ENCODE measurements at places on chromosomes 4 and X. TPM values are rescaled to one million over a fixed set of nuclear protein-coding genes. Genes with fewer than 3 reads are reported as not detected.

DNA sequence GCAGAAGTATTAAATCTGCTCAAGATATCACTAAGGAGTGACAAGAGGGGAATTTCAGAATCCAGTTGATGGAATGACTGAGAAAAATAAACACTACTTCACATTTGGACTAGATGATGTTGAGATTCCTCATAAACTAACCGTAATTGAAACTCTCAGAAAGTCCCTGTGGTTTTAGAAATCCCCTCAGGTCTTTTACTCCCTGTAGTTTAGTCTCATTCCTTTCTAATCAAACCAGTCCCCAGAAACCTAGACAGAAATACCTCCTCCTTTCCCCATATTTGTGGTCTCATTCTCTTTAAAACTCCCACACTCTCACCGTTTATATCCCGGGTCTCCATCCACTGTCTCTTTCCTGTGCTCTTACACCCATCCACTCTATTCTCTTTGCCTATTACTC is 15.0 kb upstream of the TLR1 start:
- DNase-seq = no peak

GRCh38 chr4:25552580-25553271 is 102.9 kb upstream of the SLC34A2 start:
- no peak for DNase-seq

DNA sequence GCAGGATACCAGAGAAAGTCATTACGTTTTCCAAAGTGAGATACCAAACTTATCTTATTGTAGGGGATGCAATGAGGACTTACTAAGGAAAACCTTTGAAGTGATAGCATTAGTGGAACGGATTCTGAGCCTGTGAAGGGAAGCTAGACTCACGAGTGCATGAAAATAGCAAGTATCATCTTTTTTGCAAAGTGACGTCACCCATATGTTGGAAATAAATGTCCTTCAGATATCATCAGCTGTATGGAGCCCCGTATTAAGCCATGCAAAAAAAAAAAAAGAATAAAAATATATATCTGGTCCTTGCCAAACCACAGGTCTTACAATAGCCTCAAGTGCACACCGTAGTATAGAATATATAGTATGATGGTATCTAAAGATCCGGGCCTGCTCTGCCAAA is 46.8 kb upstream of the ITM2A start:
- no peak for DNase-seq

DNA sequence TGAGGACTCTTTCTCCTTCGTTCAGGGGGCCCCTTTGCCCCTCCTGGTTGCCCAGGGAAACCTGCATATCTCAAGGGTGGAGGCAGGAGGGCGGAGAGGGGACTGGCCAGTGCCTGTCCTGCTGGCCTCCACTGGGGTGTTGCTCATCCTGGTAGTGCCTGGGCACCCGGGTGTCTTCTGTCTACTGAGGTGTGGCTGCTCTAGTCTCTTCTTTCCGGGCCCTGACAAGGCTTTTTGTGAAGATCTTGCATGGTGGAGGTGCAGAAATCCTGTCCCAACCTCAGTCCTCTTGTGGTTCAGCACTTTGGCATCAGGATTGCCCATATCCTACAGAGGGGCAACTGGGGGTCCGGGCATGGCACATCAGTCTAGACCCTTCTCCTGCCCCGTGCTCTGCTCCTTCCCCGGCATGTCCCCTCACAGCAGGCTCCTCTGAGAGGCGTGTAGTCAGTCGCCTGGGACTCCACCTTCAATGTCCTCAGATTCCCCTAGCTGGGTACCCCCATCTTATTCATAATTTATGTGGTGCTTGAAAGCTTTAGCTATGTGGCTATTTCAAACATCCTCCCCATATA is 1.9 kb downstream of the CCDC110 start:
- no peak for DNase-seq

DNA sequence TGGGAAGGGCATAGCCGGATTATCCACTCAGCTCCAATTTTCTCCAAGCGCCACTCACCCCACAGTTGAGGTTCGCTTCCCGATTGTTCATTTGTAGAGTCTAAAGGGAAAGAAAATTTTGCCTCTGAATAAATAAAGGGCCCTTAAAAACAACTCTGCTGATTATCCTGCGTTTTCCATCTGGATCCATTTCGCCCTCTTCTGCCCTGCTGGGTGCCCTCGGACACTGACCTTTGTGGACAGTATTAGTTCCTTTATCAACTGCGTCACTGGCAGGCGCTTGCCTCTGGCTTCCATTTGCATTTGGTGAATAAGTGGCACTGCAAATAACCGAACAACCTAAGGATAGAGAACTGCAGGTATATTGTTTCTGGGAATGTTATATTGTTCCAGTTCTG is 10.1 kb downstream of the GSX2 start:
- no peak for DNase-seq

GRCh38 chrX:34656842-34657725 is at the start of gene TMEM47:
TMEM47 (minus strand) TSS chrX:34657285; CDS start chrX:34657029, 256 bp downstream.
- peak; percentile 82 for DNase-seq

The GPR78 gene
- total RNA-seq = 7.9 TPM

The SLC6A14 gene
- total RNA-seq = 0.48 TPM

The F8 gene
- 1.4 TPM for total RNA-seq

The C4orf36 gene
- total RNA-seq = not detected

The EDA gene
- 2.9 TPM for total RNA-seq

The CT55 gene
- total RNA-seq = 6.5 TPM

The ITIH6 gene
- total RNA-seq = 0.48 TPM

The EDNRA gene
- total RNA-seq = 35.4 TPM
